Kidney capillary endothelial cell (primary cell): ENCODE measurements at places on chromosomes 3 and 15.

- no peak for DNase-seq
Observed at GRCh38 chr3:53843195-53844177, 2.7 kb downstream of the CHDH start.

DNA sequence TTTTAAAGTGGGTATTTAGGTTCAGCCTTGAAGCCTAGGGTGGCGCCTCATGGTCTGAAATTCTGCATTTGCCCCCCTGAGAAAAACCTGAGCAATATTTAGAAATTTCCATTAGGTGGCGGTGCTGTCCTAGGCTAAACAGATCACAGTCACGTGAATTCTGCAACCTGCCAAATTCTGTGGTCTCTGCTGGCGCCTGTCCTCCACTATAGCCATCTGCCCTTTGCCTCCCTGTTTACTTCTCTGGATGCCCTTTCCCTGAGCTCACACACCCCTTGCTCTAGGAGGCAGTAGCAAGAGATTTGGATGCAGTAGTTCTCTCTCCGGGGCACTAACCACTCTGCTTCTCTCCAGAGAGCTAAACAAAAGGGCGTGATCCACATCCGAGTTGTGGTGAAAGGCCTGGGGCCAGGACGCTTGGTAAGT lies 9.1 kb downstream of the MRPS11 start:
- peak; percentile 20 for DNase-seq

- no peak for DNase-seq
Observed at GRCh38 chr3:133989936-133990702, 39.6 kb downstream of the SLCO2A1 start.

DNA sequence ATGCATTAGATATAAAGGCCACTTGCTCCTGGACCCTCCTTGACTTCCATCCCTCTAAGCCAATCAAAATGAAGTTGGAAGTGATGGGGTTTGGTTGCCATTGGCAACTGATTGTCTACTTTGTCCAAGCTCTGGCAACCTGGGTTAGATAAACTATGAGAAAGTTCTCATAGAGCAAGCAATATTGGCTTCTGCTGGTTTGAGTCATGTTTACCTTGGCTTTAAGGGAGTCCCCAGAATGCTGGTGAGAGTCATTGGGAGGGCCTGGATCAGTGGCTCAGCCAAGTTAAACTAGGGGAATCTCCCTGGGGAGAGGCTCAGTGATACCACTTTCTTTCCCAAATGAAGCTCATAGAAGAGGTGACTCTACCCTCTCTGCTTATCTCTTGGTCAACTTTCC lies 176.3 kb upstream of the ROPN1 start:
- no peak for DNase-seq

DNA sequence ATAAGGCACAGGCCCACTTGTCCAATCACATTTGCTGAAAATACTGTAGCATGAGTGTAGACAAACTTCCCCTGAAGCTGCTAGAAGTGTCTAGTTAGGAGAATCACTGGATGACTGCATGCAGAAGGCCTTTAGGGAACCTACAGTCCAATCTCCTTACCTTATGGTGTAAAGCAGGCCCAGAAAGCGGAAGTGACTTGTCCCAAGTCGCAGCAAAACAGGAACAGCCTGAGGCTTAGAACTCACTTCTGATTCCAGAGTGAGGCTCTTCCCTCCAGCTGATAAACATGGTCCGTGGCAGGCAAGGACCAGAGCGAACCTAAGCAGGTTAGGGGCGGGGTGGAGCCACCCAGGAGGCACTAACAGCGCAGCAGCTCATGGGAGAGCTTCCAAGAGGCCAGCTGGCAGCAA lies 2.5 kb downstream of the GRAMD2A start:
- DNase-seq, result no peak

GRCh38 chr3:16294844-16295243 lies 29.8 kb downstream of the OXNAD1 start:
- DNase-seq, result no peak

- DNase-seq, result no peak
Observed at GRCh38 chr15:71352125-71352524, 236.9 kb downstream of the THSD4 start.

GRCh38 chr3:156416846-156417558 lies 137.9 kb downstream of the SSR3 start:
- DNase-seq, result no peak

DNA sequence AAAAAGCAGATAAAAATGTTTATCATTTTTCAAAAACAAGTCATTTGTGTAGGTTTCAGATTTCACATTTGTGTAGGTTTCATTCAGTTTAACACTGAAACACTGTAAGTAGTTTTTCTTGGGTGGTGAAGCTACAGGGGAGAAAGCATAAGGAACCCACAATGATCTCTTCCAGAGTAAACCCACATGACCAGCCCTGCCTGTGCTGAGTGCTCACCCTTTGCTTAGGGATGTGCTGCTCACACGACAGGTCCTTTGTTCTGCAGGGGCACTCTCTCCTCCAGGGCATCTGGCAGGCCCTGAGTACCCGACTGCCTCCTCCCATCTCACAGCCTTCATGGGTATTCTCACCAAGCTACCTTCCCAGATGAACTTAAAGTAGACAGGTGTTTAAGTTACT lies 28.9 kb downstream of the ZXDC start:
- DNase-seq, result no peak

DNA sequence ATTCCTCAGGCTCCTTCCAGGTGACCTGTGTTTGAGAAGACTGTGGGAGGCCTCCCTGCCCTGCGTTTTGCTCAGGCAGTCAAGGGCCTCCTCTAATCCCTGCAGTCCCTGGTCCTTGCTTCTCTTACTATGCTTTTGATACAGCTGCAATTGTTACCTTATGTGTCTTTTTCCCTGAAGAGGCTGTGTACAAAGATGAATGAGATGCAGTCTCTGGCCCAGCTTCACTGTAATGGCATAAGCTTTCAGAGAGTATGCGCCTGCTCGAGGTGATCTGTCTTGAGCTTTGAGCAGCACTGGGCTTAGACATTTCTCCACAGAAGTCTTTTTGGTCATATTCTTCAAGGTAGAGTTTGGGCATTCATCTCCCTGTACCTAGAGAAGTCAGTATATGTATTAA lies 129.6 kb downstream of the AKAP13 start:
- no peak for DNase-seq

DNA sequence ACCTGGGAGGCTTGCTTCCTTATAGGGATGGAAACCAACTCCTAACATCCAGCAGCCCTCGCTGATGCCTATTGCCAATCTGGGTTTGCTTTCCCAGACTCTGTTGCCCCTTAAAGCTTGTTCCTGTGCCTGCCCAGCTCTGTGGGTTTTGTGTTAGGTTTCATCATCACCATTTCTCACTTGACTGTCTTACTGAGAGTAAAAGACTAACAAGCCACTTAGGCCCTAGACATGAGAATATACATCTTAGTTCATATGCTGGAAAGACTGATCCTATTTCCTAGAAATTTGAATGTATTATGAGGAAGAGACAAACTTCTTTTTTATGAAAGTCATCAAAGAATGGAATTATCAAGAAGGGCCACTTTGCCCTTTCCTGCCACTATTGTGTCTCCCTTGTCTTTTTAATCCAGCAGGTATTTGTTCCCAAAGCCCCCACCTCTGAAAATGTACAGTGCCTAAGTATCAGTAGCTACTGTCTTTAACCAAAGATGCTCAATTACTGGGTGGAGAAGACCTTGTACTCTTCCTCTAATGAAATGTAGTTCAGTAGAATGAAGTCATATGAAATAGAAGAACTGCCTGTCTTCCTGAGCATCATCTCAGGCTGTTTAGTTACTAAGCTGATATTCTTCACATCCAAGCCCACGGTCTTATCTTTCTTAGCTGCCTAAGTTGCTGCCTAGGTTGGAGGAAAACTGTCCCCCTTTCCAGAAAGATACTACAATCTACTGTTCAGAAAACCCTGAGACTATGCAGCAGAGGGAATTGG lies 59.8 kb upstream of the ZPLD1 start:
- no peak for DNase-seq

GRCh38 chr15:79401301-79401700 lies 30.8 kb upstream of the MINAR1 start:
- DNase-seq, result no peak

GRCh38 chr3:16482194-16482769 lies 31.2 kb downstream of the RFTN1 start:
- DNase-seq, result no peak

DNA sequence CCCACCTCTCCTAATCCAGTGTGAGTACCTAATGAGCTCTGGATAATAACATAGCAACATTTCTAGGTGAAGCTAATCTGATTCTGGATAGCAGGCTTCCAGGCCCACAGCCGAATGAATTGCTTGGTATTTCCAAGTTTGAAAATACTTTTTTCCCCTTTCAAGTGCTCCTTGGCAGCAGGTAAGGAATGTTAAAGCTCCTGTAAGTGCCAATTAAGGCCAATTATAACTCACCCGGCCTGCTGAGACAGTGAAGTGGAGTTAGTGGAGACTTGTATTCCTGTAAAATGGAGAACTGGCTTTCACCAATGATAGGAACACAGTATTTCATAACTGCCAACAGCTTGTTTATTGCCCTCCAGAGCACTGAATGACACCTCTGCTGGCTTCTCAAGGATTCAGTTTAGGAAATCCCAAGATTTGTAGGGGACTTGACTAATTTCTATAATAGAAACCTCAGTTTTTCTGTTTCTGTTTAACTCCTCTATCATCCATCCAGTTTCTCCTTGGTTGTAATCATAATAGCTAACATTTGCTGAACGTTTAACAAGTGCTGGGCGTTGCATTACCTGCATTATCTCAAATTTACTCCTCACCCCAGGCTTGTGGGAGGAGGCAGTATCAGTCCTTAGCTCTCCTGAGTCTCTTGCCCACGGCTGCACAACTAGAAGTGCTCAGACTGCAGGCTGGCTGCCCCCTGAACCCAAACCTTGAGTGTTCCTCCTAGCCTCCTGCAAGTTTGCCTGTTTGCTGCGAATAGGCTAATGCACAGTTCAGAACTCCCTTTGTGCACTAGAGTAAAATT lies 52.7 kb upstream of the SCAANT1 start:
- DNase-seq, result no peak

DNA sequence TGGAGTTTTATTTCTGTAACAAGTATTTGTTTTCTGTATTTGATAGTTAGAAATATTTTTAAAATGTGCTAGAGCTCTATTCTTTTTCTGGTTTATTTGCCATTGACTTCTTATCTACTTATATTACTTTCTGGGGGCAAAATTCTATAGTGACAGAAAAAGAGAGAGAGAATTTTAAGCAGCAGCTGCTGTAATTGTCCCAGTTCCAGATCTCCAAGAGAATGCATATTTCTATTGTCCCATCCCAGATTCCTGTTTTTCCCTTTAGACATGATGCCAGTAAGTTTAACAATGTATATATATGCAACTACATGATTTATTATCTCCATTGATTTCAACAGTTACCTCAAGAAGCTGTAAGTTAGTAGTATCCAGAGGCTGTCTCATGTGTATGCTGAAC lies 541.7 kb upstream of the ZNF385D start:
- DNase-seq, result no peak

DNA sequence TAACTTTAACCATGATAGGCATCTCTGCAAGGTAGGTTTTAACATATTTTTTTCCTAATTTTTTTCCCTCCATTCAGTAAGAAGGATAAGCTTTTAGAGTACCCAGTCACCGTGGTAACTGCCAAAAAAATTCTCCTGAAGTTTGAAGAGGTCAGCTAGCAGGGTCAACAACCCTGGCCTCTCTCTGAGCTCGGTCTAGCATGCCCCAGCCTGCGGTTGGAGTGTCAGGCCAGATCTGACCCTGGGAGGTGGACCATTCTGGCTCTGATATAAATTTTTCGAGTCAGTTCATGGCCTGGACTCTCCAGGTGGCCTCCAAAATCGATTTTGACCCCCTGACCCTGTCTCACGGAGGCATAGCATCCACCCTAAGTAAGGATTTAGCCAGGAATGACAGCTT lies 29.7 kb downstream of the SOX2 start:
- DNase-seq, result no peak

DNA sequence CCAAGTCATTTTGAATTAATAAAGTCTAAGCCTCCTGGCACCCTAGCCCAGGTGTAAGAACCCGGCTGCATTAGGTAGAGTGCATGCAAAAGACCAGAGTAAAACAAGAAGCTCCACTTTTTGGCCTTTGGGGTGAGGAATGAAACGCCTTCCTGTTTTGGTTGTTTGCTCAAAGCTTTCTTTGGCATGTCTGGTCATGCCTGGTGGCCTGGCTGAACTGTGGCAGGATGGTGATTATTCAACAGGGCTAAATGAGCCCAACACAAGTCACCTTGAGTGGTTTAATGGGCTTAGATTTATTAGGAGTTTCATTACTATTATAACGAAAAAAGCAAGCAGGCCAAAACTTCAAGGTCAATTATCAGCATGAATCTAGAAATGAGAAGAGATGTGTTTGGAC lies 40.9 kb upstream of the LDHAL6B start:
- DNase-seq, result no peak

- DNase-seq, result no peak
Observed at GRCh38 chr3:72160351-72160750, 375.4 kb upstream of the PROK2 start.

DNA sequence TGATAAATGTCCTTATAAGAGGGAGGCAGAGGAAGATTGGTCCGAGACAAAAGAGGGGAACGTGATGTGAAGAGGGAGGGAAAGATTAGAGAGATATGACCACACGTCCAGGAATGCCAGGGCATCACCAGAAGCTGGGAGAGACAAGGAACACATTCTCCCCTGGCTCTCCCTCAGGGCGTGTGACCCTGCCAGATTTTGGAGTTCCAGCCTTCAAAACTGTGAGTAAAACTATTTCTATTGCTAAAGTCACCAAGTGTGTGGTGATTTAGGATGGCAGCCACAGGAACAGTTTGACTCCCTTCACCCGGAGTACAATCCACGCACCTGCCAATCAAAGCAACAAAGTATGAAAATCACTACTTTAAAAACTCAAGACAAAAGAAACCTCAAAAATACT lies 32.1 kb upstream of the TJP1 start:
- no peak for DNase-seq

- no peak for DNase-seq
Observed at GRCh38 chr3:20125289-20125688, 60.7 kb downstream of the SGO1 start.

GRCh38 chr3:57383406-57383805 lies 90.9 kb upstream of the ASB14 start:
- DNase-seq, result no peak

- no peak for DNase-seq
Observed at GRCh38 chr3:126137490-126138130, 42.8 kb downstream of the ALDH1L1 start.

- DNase-seq, result no peak
Observed at GRCh38 chr3:100173961-100174360, 59.7 kb upstream of the FILIP1L start.
